CD4-positive, alpha-beta T cell treated with Interleukin-15 for 4 hours (primary cell): ENCODE measurements at places on chromosomes 3 and 15.
A peak's percentile ranks its signal among the peaks of the same experiment; 100 is the strongest.

DNA sequence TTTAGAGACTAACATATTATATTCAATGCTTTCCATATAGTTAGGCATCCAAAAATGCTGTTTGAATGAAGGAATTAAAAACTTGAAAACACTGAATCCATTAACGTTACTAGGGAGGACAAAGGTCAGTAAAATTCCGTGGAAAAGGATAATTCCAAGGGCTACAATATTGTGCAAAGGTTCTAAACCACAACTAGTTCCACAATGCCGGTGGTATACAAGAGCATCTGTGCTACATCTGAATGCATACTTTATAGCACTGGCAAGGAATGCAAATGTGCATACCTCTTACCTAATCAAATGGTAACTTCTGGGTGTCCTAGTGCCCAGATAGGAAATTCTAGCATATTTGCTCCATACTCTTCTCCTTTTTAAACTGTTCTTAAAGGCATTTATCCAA lies 2.2 kb downstream of the ICE2 start:
- DNase-seq, result no peak

GRCh38 chr3:13133471-13133981 lies 60.3 kb upstream of the IQSEC1 start:
- no peak for DNase-seq

- peak; percentile 18 for DNase-seq
Measured at GRCh38 chr3:160006282-160007163, 17.9 kb downstream of the IL12A start.

DNA sequence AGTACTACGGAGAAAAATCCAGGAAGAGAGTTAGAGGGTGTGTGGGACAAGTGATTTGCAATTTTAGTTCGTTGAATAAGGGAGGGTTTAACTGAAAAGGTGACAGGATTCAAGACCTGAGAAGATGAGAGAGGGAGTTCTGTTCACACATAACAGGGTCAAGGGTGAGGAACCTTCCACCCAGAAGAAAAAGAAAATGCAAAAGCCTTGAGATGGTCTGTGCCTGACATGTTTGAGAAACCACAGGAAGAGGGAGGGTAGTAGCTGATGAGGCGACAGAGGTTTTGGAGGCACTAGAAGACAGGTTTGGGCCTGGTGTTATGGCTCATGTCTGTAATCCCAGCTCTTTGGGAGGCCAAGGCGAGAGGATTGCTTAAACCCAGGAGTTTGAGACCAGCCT lies 591 bp upstream of the SLC25A20 start:
- DNase-seq, result peak; percentile 51

- no peak for DNase-seq
Measured at GRCh38 chr3:65658401-65658800, 380.3 kb downstream of the MAGI1 start.

DNA sequence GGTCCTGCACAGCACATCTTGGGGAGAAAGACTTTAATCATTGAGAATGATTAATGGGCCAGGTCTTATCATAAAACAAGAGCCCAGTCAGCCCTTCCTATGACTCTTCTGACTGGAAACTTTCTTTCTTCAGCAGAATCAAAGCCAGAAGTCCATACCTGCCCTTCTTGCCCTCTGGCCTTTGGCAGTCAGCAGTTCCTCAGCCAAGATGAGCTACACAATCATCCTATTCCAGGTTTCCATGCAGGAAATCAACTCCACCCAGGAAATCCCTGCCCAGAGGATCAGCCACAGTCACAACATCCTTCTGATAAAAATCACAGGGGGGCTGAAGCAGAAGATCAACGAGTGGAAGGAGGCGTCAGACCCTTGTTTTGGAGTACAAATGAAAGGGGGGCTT lies 26.9 kb downstream of the ZNF589 start:
- no peak for DNase-seq

- DNase-seq, result no peak
Measured at GRCh38 chr3:155270485-155271342, 22.8 kb downstream of the STRIT1 start.

GRCh38 chr3:4856986-4857385 lies 122.3 kb upstream of the BHLHE40 start:
- DNase-seq, result no peak

- DNase-seq, result no peak
Measured at GRCh38 chr15:96327155-96327741, 3.3 kb upstream of the NR2F2 start.

GRCh38 chr3:65126527-65127410 lies 439.0 kb upstream of the ADAMTS9 start:
- DNase-seq, result no peak

DNA sequence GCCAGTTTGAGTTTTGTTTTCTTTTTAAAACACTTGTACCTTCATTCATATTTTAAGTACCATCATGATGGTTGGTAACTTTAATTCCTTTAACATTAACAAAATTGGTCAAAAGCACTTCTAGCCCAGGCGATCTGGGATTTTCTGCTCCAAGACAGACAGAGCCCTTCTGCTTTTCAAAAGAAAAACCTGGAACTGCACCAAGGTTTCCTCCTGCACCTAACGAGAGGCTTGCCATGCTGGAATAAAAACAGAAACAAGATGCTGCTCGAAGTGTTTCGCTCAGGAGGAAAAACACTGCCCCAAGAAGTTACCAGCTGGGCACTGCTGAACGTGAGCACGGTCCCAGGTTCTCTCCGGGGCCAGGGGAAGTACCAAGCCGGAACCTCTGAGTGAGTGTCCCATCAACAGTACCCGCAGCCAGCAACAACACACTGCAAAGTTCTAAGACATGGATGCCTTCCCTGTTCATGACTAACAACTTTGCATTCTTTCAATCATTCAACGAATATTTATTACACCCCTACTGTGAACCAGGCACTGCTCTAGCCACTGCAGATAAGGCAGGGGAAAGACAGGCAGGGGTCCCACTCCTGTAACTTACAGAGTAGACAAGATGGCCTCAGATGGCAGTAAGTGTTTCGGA lies 98.8 kb downstream of the XXYLT1 start:
- no peak for DNase-seq

- DNase-seq, result no peak
Measured at GRCh38 chr3:167866331-167866730, 130.8 kb downstream of the SERPINI1 start.

GRCh38 chr15:90208356-90208755 lies 7.2 kb downstream of the SEMA4B start:
- no peak for DNase-seq

DNA sequence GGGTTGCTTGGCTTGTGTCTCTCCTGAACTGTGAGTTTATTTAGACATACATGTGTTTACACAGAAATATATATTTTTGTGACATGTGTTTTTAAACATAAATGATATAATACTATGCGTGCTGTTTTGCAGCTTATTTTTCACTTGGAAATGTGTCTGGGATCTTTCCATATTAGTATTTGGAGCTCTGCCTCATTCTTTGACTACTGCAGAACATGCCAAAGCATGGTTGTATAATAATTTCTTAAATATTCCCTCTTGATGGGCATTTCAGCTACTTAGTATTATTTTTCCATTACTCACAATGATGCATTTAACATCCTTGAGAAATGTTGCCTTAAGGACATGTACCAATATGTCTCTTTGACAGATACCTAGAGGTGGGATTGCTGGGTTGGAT lies 19.5 kb downstream of the ANAPC13 start:
- DNase-seq, result no peak

DNA sequence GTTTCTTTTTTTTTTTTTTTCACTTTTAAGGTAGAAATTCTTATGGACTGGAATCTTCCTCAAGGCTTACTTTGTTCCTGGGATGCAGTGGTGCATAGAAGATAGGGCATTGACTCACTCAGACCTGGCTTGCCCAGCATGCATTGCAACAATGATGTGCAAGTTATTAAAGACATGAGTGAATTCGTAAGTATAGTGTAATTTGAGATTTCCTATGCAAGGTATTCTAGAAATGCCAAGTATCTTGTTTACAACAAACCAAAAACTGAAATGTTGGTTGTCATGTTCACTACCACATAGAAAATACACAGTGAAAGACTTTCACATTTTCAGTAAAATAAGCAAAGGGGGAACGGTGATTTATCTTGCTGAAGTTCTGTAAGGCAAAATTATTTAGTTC lies 56.5 kb upstream of the FNDC3B start:
- no peak for DNase-seq

DNA sequence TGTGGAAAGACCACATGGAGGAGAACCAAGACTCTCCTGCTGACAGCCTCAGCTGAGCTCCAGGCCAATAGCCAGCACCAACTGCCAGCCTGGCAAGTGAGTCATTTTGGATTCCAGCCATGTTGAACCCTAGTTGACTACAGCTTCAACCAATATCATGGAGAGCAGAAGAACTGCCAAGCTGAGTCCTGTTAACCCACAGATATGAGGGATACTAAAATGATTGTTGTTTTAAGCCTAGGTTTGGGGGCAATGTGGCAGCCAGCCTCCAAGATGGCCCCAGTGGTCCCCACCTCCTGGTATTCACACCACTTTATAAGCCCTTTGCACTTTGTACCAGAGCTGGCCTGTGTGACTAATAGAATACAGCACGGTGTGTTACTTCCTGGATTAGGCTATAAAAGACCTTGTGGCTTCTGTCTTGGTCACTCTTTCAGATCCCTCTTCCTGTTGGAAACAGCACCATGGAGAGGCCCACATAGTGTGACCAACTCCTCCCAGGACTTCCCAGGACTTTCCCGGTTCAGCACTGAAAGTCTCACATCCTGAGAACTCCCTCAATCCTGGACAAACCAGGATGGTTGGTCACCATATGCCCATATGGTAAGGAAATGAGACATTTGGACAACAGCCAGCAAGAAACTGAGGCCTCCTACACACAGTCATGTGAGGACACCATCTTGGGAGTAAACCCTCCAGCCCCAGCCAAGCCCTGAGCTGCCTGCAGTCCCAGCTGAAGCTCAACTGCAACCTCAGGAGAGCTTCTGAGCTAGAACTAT lies 32.4 kb upstream of the CDV3 start:
- no peak for DNase-seq

DNA sequence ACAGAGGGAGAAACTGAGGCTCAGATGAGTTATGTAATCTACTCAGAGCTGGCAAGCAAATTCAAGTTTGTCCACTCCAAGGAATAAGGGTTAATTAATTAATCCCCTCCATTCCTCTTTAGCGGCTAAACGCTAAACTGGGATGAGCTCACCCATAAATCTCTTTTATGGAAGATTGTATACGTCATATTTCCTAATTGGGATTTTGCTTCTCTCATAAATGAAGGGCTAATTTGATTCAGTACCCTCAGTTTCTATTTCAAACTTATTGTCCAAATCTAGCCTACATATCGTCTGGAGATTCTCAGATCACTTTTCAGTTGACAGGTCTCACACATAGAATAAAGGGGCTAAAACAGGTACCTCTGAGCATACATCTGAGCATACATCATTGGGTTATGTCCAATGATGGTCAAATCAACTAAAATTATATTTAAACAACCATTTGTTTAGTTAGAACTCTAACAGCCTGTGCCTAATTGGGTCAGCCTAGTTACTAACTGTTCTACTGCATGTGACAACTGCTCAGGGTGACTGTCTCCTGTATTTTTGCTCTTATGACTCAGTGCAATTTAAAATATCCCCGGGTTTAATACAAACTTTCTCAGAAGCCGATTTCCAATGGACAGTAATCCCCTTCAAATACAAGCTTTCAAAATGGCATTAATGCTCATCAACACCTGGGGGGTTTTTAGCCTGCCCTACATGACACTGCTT lies 57.6 kb upstream of the PLXND1 start:
- no peak for DNase-seq

GRCh38 chr3:58661836-58662420 lies 4.6 kb downstream of the FAM3D start:
- no peak for DNase-seq

DNA sequence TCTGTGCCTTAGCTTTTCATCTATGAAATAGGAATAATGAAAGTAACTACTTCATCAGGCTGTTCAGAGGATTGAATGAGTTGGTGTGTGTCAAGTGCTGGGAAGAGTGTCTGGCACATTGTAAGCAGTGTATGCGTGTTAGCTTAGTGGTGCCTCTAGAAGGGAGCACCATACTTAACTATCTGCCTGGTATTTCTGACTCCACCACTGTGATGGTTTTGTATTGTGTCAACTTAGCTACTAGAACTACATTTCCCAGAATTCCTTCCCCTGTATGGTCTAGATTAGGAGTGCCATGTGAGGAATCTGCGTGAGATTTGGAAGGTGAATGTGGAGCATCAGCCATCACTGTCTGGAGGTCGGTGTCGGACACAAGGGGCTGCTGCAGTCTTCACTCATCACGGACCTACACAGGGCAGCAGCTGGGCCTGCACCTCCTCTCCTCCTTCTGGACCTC lies 115.4 kb upstream of the GALNT15 start:
- DNase-seq, result no peak

DNA sequence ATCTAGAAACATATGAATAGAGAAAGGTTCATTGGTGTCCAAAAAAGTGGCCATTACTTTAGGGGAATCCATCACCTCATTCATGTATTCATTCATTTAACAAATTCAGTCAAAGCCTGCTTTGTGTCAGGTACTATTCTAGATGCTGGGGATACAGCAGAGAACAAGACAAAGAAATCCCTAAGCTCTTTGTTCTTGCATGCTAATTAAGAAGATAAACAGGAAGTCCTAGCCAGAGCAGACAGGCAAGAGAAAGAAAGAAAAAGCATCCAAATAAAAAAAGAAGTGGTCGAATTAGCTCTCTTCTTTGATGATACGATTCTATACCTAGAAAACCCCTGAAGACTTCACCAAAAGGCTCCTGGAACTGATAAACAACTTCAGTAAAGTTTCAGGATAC lies 12.4 kb upstream of the ZMAT3 start:
- DNase-seq, result no peak

GRCh38 chr15:77682564-77682963 lies 49.9 kb upstream of the LINGO1 start:
- DNase-seq, result no peak

GRCh38 chr15:65856821-65857455 lies 12.4 kb upstream of the RAB11A start:
- DNase-seq, result peak; percentile 87

GRCh38 chr3:136078421-136079364 lies 113.2 kb downstream of the PPP2R3A start:
- peak; percentile 34 for DNase-seq

- DNase-seq, result no peak
Measured at GRCh38 chr3:197343656-197344408, 45.4 kb upstream of the DLG1 start.

DNA sequence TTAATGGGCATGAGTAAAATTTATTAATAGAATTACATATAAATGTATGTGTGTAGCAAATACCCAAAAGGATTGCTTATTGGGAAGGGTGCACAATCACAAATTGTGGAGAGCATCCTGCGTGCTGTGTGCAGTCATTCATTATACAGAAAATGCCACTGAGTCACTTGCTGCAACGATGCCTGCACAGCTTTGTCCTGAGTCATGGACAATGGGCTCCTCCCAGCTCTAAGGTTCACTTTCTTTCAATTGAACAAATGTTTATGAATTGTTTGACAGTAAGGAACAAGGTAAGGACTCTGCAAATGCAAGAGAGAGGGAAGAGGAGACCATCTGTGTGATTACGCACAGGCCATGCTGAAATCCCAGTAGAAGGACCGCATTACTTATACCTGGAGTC lies 18.7 kb downstream of the CFAP161 start:
- DNase-seq, result no peak

- peak; percentile 14 for DNase-seq
Measured at GRCh38 chr3:184284696-184285095, 8.9 kb downstream of the ECE2 start.

- DNase-seq, result no peak
Measured at GRCh38 chr15:74340150-74340549, 27.3 kb downstream of the CYP11A1 start.

GRCh38 chr3:167887096-167887495 lies 151.6 kb downstream of the SERPINI1 start:
- no peak for DNase-seq
